ENCODE measurements at places on chromosomes 4 and X.

GRCh38 chr4:55539658-55540057 lies 7.1 kb downstream of the CLOCK start:
- DNase-seq, result no peak

GRCh38 chr4:7768736-7769135 lies 170.9 kb downstream of the AFAP1 start:
- no peak for DNase-seq

GRCh38 chr4:95165926-95166524 lies 382.7 kb downstream of the UNC5C start:
- DNase-seq, result peak; percentile 90

GRCh38 chr4:10003666-10004065 lies 17.6 kb downstream of the SLC2A9 start:
- no peak for DNase-seq

GRCh38 chr4:101593666-101594065 lies 196.9 kb upstream of the BANK1 start:
- DNase-seq, result no peak

DNA sequence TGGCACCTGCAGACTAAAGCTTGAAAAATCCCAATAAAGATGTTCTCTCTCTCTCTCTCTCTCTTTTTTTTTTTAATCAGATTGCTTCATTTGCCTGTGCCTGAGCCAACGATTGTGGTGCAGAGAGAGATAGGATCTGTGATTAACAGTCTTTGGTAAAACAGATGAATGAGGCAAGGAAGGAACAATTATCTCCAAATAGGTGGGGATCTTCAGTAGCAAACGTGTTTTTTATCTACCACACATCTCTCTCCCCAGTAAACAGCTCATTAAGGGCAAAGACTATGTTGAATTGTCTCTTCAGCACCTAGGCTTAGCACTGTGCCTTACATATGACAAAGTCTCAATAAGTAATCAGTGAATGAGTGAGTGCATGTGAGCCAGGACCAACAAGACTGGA lies 96.3 kb downstream of the SMIM20 start:
- DNase-seq, result no peak

GRCh38 chr4:31107362-31107761 lies 387.2 kb downstream of the PCDH7 start:
- no peak for DNase-seq

GRCh38 chr4:147586637-147587036 lies 30.6 kb upstream of the TMEM184C start:
- DNase-seq, result peak; percentile 42

DNA sequence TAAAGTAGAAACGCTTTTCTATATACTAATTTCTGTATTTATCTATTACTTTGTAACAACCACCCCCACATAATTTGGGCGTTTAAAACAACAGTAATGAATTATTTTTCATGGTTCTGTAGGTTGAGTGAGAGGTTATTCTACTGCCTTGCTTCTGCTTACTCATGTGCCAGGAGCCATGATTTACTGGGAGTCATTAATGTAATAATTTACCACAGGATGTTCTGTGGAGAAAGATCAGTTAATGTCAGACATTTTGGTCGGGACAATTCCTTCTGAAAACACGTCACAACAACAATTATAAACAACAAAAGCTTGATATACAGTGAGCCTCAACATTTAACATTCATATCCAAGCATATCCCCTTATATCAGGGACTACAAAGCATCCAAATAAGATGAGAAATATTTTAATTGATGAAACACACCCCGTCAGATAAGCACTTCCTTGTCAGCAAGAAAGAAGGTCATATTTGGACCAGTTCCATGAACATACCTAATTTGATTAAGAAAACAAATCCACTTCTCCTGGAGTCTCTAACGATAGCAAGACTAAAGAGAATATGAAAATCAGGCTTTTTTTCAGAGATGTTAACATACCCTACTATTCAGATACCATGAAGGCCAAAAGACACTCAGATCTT lies 238.5 kb downstream of the PRDM5 start:
- no peak for DNase-seq

GRCh38 chrX:17737710-17737985 lies 355 bp downstream of the SCML1 start:
- no peak for DNase-seq

DNA sequence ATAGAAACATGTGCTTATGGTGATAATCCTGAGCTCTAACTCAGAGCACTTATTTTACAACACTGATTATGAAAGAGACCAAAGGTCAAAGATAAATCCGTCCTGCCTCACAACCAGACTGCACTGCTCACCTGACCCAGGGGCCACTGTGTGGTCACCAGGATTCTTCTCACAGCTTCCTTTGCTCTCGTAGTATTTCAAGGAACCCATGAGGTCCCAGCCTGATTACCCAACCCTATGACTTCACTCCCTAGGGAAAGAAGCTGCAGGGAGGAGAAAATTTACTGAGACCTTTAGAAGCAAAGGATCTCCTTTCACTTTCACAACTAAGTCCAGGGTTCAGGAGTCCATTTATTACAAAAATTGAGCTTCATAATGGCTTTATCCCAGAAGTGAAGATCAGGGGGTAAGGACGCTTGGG lies 9.6 kb downstream of the SLC25A5 start:
- no peak for DNase-seq

DNA sequence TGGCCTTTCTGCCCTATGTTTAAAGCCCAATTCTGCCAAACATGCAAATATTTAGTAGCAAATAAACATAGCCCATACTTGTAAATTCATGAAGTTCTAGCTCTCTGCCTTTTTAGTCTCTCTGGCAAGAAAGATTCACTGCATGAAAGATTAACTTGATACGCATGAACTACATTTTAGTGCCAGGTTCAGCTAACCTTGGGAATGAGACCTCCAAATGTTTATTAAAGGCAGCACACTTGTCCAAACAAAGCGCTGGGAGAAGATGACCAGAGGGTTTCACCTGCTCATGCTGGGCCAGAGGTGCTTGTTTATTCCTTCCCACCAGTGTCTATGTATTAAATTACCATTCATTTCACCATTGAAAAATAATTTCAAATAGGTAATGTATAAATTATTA lies 44.5 kb upstream of the IL1RAPL1 start:
- no peak for DNase-seq

- no peak for DNase-seq
Observed at GRCh38 chrX:109859651-109860050, 126.6 kb upstream of the ACSL4 start.

GRCh38 chr4:37441231-37442061 lies 196.9 kb downstream of the NWD2 start:
- DNase-seq, result no peak

- DNase-seq, result peak; percentile 9
Observed at GRCh38 chr4:61152433-61152832, 47.7 kb upstream of the ADGRL3 start.

DNA sequence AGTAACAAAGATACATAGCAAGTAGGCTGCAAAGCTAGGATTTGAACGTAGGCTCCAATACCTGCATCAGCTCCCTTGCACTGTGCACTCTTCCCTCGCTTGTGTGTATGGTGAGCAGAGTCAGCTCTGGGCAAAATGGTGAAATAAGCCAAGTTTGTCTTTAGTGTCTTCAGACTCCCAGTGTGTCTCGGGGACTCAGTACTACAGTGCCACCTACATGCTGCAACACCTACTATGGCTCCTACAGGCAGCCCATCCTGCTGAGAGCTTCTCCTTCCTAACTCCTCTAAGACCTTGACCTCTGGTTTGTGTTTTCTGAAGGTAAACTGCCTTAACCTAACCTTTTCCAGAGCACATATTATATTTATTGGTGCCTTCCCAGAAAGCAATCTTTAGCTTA lies 42.5 kb downstream of the RTL9 start:
- DNase-seq, result no peak

DNA sequence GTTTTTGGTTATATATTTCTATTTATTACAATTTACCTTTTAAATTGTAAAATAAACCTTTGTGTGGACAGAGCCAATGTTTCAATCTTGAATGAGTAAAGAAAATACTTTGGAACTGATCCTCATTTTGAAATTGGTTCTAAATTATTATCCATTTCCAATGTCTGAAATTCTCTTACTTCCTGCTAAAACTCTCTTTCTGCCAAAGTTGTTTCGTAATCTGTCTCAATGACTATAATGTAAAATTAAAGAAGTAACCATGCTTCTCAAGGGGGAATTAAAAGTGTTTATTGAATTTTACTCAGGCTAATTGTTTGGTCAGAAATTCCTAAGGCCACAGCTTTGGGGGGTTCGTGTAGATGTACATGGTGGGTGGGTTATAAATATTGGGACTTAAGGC lies 34.8 kb downstream of the YIPF6 start:
- DNase-seq, result no peak

GRCh38 chrX:155899366-155899765 lies 18.2 kb downstream of the VAMP7 start:
- DNase-seq, result no peak

DNA sequence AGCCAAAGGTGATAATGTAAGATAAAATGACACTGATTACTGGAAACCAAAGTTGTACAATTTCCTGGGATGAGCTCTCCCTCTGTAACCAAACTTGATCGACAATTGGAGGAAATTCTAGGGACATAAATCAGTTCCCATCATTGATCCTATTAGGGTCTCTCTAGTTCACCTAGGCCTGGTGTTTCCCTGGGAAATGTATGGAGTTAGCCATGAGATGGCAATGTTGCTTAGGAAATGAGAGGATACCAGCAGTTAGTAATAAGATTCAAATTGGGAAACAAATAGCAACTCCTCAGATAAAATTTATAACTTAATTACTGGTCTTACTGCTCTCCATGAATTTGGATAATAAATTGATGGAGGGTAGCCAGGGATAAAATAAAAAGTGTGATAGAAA lies 52.2 kb downstream of the SPATA18 start:
- peak; percentile 66 for DNase-seq

DNA sequence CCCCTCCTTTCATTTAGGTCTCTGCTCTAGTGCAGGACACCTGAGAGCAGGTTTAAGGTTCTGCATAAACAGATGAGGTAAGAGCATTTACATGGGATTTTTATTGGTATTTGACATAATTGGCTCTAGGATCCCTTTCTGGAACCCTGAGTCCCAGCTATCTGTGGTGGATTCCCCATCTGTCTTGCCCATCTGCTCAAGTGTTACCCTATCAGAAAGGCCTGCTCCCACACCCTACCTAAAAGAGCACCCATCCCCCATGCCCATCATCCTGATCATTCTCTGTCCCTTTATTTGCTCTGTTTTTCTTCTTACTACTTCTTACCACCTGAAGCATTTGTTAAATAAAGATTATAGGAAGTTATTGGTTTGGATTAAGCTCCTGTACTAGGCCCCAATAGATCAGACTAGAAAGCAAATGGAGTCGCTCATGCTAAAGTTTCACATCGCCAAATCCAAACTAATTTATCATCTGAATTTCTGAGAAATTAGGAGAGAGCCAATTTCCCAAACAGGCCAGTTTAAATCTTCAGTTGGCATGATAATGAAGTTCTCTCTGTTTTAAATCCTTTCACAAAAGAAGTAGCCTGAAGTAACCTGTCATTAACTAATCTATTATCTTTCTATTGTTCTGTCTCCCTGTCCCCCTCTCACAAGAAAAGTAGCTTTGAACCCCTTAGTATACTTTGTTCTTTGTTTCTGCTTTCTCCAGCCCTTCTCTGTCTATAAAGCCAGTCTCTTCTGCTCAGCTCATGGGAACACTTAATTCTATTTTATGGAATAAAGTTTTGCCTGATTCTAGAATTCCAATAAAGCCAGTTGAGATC lies 178.6 kb downstream of the ZNF674 start:
- no peak for DNase-seq

- peak; percentile 37 for DNase-seq
Observed at GRCh38 chr4:176432811-176433540, 113.2 kb downstream of the SPCS3 start.

DNA sequence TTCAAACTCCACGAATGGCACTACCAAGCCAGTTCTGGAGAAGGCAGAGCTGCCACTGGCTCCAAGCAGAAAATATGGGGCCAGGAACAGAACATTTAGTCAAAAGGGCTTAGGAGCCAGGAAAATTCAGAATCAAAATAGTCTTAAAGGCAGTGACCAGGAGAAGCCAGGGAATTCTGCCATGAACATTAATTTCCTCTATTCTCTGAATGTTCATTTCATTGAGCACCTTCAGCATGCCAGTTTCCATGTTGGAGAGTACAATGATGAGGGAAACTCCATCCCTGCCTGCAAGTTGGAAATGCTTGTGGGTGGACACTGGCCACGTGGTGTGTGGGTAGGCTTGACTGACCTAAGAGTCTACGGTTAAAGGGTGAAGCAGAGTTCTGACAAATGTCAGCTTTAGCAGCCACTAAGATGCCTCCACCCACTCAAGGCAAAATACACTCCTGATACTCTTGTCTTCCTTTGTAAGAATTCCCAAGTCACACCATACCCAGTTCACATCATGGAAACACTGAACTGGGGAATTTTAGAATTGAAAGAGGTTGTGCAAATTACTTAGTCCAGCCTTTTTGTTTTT lies 190.1 kb upstream of the C1QTNF7 start:
- no peak for DNase-seq

DNA sequence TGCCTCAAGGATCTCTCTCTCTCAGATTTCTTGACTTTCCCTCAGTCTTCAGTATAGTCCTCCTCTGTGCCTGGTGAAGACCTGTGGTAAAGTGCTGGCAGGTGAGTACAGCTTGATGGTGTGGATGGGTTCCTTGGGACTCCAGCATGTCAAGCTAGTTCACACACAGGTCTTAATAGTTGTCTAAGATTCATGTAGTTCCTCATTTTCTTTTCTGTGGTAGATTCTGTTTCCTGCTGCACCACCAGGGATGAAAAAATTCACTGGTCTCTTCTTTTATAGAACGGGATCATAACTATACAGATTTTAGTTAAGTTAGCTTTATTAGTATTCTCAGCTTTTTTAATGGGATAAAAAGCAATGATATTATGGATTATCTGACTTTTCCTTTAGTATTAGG lies 32.5 kb upstream of the PAQR3 start:
- DNase-seq, result no peak

GRCh38 chrX:40947276-40947675 lies 138.0 kb upstream of the USP9X start:
- no peak for DNase-seq

DNA sequence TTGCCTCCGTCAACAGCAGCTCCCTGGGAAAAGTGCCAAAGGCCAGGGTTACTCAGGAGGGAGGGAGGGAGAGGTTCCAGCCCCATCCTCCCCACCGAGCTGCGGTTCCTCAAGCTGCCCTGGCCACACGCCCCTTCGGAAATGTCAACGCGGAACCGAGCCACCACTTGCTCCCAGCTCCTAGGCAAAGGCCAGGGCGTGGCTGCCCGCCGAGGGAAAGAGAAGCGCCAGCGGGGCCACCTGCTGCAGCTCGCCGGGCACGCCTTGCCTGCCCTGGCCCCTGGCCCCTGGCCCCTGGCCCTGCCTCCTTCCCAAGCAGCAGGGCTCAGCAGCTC lies 15.3 kb downstream of the SLC6A8 start:
- DNase-seq, result no peak

GRCh38 chrX:8755116-8755515 lies 23.2 kb upstream of the ANOS1 start:
- no peak for DNase-seq

GRCh38 chr4:23814587-23814986 lies 75.3 kb downstream of the PPARGC1A start:
- no peak for DNase-seq

DNA sequence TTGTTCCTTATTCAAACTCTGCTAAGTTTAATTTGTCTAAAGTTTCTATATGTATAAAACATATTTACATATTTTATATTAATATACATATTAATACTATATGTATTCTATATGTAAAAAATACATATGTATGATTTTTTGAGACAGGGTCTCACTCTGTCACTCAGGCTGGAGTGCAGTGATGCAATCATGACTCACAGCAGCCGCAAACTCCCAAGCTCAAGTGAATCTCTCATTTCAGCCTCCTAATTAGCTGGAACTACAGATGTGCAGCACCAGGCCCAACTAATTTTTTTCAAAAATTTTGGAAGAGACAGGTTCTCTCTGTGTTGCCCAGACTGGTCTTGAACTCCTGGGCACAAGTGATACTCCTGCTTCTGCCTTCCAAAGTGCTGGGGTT lies 684.9 kb downstream of the TRAM1L1 start:
- DNase-seq, result no peak

Measured in eye (tissue), 1 donor.